ENCODE measurements at places on chromosomes 4 and X.

DNA sequence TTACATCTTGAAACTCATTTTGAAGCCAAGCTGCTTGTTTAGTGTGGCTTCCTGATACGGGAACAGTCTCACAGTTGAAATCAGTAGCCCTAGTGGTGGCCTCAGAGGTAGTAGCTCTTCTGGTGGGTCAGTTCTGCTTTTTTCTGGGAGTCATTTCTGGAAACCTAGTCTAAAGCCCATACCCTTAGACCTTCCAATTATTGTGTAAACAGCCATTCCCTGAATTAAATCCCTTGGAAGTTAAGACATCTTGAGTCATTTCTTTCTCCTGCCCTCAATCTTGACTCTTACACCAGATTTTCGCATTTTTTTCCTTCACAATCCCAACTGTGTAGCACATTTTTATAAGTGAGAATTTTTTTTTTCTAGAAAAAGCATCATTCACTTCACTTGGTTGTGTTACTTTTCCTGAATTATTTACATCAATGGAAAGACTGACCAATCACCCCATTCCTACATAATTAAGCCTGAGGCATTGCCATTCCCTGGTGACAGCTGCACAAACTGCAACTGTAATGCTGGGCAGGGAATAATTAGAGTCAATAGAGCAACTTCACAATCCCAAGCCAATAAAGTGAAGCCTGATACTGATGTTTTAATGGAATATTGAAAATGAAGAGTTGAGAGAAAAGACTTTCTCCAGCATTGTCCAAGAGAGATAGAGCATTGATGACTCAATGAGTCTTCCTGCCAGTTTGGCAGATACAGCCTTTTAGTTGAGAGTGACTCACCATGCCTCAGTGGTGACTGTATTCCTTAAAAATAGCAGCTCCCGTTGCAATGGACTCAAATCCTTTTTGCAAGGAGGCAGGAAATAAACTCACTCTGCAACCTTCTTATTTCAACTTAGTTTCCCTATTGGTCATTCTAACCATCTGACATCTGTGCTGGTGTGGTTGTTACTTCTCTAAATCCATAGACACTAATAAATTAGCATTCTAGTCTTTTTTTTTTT, 13.0 kb upstream of the SEPSECS start:
- DNase-seq = peak; percentile 97

DNA sequence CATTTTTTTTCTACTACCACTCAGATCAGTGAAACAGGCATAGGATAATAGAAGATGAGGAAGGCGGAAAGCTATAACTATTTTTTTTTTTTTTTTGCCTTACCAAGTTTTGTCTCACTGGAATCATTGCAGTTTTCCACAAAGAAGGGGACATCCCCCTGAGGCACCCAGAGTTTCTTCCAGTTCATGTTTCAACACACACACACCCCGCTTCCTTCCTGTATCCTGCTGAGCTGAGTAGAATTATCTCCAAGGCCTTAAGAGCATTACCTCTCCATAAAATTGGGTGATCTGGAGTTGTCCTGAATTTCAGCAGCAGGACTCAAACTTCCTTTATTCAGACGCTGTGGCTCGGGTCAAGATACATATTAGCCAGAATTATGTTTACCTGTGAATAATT, 111.9 kb downstream of the PALLD start:
- no peak for DNase-seq

GRCh38 chrX:24761306-24761705, 67.6 kb downstream of the POLA1 start:
- DNase-seq = no peak

DNA sequence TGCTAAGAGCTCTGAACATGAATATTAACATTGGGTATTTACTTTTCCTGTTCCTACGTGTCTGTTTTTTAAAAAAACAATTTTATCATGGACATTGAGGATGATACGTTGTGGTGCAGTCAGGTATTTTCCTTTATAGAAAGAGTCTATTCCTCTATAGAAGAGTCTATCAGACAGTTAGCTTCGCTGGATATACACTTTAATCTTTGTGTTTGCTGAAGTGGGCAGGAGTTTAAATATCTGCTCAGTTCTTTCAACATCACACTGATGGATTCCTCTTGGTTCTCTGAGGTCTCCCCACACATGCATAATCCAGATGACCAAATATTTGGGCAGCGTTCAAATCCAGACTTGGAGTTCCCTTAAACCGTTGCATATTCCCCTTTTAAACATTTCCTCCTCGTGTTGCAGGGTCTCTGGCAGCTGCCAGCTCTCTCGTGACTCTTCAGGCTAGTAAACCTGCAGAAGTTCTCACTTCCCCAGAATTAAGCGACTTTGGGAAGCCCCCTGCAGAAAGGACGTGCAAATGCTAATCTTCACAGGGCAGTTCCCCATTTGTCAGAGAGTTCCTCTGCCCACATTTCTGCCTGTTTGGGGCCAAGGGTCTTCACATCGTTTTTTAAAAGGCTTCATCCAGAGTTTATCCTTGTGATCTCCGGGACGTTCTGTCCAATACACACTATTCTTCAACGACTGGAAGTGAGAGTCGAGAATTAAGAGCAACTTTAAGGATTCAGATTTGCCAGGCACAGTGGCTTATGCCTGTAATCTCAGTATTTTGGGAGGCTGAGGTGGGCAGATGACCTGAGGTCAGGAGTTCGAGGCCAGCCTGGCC, 20.5 kb upstream of the DHRSX start:
- no peak for DNase-seq

DNA sequence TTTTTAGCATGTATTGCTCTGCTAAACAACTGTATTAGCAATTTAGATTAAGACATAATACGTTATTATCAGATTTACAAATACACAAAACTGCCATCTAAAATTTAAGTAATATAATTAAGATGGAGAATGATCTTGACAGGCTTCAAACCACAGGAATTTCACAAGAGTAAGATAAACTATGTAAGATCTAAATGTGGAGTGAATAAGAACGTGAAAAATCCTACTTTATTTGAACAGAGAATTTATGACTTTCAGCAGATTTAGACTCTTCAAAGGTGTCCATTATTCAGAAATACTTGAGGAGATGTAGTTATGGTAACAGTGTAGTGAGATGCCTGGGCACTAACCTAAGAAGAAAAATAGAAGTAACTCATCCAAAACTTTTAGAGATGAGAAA, 73.2 kb downstream of the SLC4A4 start:
- DNase-seq = no peak

- peak; percentile 25 for DNase-seq
Measured at GRCh38 chr4:31458813-31459212, 738.6 kb downstream of the PCDH7 start.

Data from foreskin fibroblast (primary cell).